ENCODE measurements at places on chromosomes 7 and 10.

GRCh38 chr10:679556-679955 lies 9.9 kb downstream of the DIP2C start:
- DNase-seq: no peak

DNA sequence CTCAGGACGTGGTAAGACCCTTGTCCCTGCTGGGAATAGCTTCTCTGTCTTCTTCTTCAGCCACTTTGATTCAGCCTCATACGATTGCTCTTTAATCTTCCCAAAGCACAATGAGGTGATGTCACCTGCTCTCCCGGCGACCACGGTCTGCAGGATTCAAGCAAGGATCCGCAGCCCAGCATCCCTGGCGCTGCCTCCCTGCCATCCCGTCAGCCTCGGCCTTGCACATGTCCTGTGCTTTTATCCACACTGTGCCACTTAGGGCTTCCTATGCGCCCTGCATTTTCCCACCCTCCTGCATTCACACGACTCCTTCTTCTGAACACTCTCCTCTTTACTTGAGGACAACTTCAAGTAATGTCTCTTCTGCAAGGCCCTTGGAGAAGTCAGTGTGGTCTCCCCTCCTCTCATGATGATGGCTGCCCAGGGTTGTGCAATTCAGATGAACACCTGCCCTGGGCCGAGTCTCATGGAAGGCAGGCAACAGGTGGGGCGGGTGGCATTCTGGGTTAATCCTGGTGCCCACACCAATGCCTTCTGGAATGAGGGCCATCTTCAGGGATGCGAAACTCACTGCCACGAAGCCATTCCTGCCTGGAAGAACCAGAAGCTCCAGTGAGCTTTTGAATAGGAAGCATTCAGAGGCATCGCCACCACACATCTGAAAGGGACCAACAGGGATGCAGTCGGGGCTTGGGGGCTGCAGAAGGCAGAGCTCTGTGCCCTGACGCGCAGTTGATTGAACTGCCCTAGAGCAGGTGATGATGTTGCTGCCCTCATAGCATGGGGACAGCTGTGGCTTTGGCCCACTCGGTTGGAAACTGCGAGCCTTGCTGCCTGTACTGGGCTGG lies 287.5 kb downstream of the GLRX3 start:
- no peak for DNase-seq

DNA sequence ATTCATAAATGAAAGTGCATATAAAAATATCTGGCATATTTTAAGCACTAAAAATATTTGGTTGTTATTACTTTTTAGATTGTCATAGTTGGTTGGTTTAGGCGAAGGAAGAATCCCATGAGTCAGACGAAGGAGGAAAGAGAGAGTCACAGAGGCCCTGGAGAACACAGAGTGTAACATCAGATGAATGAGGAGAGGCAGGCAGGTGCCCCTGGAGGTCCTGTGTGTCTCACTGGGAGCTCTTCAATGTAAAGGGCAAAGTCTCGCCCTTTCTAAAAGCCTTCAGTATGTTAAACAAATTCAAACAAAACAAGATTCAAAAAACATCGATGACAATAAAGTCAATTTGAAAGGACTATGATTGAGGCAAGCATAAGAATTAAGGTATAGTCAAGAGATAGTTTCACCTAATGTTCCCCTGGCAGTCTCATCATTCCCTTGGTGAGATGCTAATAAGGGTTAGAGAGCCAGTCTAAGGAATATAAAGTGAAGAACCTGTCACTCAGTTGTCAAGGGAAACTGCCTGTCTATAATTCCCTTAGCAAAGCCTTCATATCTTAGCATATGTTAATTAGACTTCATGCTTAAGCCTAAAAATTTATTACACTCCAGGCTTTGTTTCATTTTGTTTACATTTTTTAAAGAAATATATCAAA lies 194.3 kb downstream of the TPK1 start:
- no peak for DNase-seq

- DNase-seq: no peak
Observed at GRCh38 chr7:129671266-129671665, 59.7 kb downstream of the NRF1 start.

DNA sequence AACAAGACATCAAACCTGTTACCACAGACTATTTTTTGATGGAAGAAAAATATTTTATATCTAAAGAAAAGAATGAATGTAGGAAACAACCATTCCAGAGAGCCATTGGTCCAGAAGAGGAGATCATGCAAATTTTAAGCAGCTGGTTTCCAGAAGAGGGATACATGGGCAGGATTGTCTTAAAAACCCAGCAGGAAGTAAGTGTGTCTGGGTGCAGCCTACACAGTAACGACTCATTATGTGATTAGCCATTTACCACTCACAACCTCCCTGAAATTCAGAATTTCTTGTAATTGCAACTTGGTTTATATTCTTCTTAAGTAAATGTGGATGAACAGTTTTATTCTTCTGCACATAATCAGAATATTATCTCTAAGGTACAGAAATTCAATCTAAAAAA lies 46.2 kb downstream of the NOC3L start:
- DNase-seq: no peak

GRCh38 chr10:8056871-8057331 lies 2.4 kb downstream of the GATA3 start:
- DNase-seq: no peak

GRCh38 chr10:99123851-99124250 lies 111.8 kb downstream of the HPSE2 start:
- no peak for DNase-seq

- DNase-seq: no peak
Observed at GRCh38 chr10:27779462-27780015, 33.9 kb upstream of the MKX start.

- DNase-seq: no peak
Observed at GRCh38 chr10:110010486-110011378, 2.9 kb downstream of the ADD3 start.

DNA sequence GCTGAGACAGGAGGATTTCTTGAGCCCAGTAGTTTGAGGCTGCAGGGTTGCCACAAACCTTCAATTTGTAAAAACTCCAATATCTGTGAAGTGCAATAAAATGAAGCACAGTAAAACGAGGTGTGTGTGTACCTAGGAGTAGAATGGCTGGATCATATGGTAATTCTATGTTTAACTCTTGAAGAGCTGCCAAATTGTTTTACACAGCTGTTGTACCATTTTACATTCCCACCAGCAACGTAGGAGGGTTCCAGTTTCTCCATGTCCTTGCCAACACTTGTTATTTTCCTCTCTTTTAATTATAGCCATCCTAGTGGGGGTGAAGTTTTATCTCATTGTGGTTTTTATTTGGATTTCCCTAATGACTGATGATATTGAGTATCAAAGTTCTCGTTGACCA lies 16.2 kb downstream of the PLEKHA1 start:
- no peak for DNase-seq

DNA sequence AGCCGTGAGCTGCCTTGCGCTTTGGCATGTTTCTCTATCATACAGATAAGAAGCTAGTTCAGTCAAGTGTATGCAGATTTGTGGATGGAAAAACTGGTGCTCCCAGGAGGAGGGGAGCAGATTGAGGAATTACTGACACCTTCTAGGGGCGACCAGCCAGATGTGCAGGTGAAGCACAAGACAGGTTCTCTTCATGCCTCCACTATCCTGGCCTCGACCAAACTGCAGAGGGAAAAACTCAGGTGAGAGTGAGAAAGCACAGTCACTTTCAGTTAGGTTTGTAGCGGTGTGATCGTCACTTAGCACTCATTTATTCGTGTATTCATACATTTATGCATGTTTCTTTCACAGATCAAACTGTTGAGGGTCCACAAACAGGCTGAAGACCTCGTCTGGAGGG lies 600 bp upstream of the DBNL start:
- no peak for DNase-seq

DNA sequence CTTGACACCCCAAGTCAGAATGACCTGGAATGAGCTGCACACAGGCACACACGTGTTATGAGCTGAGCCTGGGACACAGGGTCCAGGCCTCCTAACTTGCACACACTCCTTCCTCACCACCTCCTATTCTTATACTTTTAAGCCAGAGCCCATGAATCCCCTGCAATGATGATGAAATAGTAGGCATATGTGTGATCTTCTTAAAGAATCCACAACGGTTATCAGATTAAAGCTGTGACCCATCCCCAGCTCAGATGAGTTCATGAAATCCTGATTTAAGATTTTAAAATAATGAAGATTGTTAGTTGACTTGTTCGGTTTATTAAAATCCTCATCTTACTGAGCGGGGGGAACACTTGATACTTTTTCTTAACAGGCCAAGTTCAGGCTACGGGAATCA lies 38.6 kb downstream of the PITRM1 start:
- DNase-seq: no peak
